Posterior vena cava (tissue), 2 donors: ENCODE measurements at places on chromosomes 7 and 10.
A peak's percentile ranks its signal among the peaks of the same experiment; 100 is the strongest.

DNA sequence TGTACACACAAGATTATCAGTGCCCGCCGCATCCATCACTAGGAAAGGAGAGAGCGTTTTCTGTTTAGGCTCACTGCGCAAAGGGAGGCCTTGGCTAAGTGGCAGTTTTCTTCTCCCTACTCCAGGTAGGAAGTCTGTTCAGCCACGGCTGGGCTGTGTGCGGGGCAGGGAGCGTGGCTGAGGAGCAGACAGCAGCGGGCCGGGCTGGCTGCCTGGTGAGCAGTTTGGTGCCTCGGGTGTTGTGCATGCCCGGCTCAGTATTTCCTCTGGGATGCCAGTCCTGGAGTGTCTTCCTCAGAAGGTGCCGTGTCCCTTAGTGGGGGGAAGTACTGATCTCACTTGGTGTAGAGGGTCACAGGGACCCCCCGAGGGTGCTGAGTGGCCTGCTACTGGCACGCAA, 114.4 kb downstream of the NT5C2 start:
- no peak for DNase-seq

DNA sequence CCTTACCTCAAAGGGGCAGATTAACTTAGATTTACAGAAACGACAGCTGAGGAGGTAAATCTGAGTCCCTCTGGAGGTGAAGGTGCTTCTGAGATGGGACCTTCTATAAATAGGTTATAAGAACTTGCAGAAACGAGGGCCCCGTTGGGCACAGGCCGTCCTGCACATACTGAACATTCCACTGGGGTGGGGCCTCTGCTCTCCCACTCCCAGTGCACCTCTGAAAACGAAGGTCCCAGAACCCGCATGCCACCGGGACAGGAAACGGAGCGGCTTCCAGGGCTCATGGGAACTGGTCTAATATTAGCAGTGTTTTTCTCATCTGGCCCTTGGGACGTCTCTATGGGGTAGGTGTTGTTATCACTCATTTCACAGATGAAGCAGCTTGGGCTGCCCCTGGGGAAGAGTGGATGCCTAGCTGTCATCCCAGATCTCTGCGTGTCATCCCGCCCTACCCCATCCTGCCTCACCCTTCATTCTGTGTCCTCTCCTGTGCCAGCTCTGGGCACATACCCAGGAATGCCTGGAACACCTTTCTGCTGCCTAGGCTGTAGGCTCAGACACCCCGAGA, 19.6 kb downstream of the C10orf62 start:
- DNase-seq: no peak

DNA sequence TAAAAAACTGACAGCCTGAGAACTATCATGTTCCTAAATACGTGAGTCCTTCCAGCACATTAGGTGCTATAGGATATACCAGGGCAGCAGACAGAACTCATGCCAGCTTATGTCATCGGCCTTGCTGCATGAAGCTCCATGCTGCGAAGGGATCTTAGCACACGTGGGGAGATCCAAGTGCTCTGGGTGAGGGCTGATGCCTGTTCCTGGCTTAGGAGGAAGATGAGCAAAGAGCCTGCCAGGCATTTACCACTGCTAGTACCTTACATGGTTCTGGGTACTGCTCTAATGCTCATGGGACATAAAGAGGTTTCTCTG, 43.2 kb downstream of the SVIL start:
- no peak for DNase-seq

- DNase-seq: peak; percentile 59
These were observed 320.5 kb downstream of the PTPRN2 start for GRCh38 chr7:158266817-158267741.

GRCh38 chr10:89351412-89351779, 23.6 kb downstream of the IFIT3 start:
- no peak for DNase-seq
